ENCODE measurements at places on chromosomes 11 and 22.

GRCh38 chr22:49107961-49108530 lies 719.6 kb downstream of the BRD1 start:
- DNase-seq = no peak

DNA sequence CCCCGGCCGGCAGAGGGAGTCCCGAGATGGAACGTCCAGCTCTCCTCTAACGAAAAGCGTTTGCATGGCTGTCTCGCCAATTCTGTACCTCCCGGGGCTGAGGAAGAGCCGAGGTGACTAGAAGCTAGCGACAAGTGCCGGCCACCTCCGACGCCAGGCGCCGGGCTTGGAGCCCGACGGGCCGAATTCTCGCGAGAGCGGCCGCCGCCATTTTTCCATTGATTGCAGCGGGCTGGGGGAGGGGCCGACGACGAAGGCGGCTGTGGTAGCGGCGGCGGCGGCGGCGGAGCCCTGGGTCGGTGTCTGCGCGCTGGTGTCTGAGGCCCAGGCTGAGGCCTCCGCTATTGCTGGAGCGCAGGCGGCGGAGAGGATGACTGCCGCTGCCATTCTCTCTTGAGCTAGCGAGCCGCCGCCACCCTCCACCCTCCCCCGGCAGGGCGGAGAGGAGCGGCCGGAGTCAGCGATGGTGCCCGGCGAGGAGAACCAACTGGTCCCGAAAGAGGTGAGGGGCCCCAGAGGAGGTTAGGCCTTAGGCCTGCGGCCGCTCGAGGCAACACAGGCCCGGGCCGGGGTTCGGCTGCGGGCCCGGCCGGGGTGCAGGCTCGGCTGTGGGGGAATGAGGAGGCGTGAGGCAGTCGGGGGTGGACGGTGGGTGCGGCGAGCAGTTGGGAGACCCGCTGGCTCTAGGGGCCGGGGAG lies at the start of gene USP47:
TSS of gene USP47 (plus strand) at position 250 of the 698 bp plus-strand sequence. CDS start at position 464, 214 bp downstream.
- DNase-seq = peak; percentile 96

DNA sequence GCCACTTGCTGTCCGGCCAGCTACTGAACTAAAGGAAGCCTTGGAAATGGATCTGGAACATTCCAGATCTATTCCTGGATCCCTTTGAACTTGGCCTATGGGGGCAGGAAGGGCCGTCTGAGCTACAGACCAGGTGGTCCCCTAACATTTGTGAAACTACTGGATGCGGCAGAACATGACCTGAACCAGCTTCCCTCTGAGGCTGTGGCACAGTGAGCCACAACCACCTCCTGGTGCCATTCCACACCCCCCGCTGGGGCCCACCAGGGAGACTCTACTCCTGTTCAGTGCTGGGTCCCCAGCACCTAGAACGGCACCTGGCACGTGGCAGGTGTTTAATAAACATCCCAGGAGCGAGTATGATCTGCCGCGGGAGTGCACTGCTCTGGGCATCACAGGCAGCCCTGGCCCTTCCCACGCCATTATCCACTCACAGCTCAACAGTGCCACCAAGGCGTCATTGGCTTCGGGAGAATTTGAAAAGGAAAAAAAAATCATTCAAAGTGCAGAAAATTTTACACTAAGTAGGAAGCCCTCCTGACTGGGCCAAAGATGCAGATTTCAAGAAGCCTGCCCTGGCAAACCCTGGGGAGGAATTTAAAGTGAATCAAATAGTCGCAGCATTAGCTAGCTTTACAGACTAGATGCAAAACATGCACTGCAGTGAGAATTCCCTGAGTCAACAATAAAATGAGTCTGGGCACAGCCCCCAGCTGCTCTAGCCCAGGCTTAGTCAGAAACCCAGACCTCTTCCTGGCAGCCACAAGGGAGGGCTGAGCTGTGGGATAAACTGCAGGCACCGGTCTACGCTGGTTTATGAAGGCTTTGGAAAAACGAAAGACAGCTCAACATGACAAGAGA lies 14.3 kb upstream of the EFCAB6 start:
- no peak for DNase-seq

DNA sequence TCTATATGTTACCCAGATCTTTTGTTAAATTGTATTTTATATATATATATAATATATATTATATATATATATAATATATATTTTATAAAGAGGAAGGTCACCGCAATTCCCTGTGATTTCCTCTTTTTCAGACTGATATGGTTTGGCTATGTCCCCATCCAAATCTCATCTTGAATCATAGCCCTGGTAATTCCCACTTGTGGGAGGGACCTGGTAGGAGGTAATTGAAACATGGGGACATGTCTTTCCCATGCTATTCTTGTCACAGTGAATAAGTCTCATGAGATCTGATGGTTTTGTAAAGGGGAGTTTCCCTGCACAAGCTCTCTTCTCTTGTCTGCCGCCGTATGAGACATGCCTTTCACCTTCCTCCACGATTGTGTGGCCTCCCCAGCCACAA lies 157.6 kb downstream of the RAB38 start:
- DNase-seq = no peak

GRCh38 chr22:18095101-18095805 lies 15.4 kb upstream of the TUBA8 start:
- no peak for DNase-seq

DNA sequence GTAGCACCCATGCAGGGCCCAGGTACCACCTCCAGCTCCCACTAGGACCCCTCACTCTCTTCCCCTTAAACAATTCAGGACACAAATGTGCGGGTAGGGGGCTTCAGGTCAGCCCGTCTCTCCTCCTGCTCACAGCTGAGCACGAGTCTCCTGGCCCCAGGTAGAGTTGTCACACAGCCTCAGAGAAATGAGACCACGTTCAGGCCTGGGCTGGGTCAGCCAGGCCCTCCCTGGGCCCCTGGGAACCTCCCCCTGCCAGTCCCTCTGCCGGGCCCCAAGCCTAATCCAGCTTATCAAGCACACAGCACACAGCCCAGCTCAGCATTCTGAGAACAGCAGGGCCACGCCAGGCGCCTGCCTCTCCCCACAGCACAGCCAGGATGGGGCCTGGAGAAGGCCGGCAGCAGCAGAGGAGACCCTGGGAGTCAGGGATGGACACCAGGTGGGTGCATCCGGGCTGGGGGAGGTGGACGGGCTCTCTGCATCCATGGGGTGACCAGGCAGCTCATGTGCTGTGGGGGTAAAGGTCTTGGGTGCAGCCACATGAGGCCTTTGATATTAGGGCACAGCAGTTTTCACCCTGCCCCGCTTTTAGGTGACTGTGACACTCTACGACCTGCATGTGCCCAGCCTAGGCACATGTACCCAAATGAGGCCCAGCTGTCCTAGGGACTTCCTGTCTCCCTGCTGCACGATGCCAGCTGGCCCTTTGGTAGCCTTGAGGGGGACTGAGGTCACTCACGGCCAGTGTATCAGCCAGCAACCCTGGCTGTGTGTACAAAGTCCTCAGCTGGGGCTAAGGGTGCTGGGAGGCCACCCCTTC lies 87.0 kb downstream of the MORC2 start:
- no peak for DNase-seq

GRCh38 chr22:36293606-36294292 lies 40.8 kb downstream of the APOL1 start:
- no peak for DNase-seq

- DNase-seq = no peak
These were observed 29.0 kb upstream of the LDLRAD3 start for GRCh38 chr11:35914816-35915215.

DNA sequence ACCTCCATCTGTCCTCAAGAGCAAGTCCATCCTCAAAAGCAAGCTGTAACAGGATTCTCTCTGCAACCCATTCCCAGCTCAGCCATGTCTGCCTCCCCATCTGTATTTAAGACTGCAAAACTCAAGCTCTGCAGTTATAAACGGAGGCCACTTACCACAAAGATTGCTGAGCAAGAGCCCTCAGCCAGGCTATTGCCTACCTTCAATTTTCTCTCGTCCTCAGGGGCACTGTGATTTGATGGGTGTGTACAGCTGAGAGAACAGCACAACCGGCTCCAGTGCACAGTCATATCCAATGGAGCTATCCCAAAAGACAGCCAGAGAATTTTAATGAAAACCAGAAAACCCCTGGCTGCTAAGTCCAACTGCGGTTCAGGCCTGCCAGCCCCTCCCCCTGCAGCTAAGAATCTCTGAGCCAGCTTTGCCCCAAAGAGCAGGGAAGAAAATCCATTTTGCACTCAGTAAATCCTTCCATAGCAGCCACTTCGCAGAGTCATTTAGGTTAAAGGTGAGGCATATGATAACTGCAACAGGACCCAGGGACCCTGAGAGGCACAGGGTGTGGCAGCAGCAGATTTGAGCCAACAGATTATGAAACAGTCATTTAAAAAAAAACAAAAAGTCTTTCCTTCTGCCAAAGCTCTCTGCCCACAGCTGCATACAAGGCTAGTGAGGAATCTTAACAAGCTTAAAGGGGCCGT lies 37.6 kb downstream of the RAB30 start:
- no peak for DNase-seq

GRCh38 chr11:111602865-111603610 lies 789 bp downstream of the SIK2 start:
- peak; percentile 2 for DNase-seq

DNA sequence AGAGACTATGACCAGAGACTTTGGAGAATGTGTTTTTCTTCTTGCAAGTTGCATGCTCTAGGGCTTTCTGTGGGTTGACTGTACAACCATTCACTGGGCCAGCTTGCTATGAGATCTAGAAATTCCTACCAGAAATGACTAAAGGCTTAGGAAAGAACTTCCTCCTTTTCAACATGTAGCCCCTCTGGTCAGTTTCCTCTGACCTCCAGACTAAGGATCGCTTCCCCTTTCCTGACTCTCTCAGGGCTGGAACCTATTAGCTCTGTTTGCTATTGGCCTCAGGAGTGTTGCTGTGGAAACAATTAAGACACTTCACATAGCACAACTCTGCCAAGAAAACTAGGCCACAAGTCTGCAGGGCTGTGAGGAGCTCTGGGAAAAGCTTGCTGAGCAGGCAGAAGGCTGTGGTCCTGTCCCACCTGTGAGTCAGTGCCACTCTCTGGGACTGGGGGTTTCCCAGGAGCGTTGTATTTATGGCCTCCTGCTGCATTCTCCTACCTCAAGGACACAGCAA lies 10.7 kb downstream of the CRY2 start:
- no peak for DNase-seq

Data from CD4-positive, alpha-beta T cell treated with Interferon alpha-2 for 1 hour (primary cell).